ENCODE measurements at places on chromosomes 3 and 15.

GRCh38 chr3:138877226-138877625 is 42.5 kb upstream of the PIK3CB start:
- no peak for DNase-seq

- DNase-seq, result no peak
These were observed 120.8 kb downstream of the FEZF2 start for GRCh38 chr3:62252438-62253157.

- no peak for DNase-seq
These were observed 2.0 kb upstream of the TRIM59 start for GRCh38 chr3:160451602-160452001.

DNA sequence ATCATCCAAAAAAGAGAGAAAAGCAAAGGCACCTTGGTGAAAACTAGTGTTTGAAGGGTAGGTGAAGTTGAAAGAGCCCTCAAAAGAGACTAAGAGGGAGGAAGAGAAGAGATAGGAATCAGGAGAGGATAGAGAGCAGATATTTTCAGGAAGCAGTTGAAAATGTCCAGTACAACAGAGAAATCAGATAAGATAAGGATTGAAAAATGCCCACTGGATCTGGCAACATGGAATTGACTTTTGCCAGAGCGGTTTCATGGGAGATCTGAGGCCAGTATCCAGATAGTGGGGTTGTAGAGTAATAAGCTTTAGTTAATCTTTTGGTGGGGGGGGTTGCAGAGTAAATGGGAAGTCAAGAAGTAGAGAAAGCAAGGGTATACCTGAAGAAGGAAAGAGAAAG is 337.4 kb downstream of the IL5RA start:
- no peak for DNase-seq

- DNase-seq, result no peak
These were observed 78.0 kb downstream of the CHCHD6 start for GRCh38 chr3:126781889-126782491.

DNA sequence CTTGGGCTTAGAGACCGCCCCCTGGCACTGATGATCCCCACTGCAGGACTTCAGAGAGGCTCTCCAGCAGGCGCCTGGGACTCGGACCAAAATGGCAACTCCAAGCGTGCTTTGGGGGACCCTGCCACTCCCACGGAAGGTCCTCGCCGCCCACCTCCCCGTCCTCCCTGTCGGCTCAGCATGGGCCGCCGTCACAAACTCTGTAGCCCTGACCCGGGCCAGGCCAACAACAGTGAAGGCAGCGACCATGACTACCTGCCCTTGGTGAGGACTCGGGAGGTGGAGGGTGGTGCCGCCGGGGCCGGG is 7.7 kb downstream of the ALG3 start:
- DNase-seq, result no peak

- DNase-seq, result no peak
These were observed 55.8 kb upstream of the FAM98B start for GRCh38 chr15:38398134-38398533.

GRCh38 chr15:41982133-41982930 is 10.0 kb upstream of the EHD4 start:
- no peak for DNase-seq

DNA sequence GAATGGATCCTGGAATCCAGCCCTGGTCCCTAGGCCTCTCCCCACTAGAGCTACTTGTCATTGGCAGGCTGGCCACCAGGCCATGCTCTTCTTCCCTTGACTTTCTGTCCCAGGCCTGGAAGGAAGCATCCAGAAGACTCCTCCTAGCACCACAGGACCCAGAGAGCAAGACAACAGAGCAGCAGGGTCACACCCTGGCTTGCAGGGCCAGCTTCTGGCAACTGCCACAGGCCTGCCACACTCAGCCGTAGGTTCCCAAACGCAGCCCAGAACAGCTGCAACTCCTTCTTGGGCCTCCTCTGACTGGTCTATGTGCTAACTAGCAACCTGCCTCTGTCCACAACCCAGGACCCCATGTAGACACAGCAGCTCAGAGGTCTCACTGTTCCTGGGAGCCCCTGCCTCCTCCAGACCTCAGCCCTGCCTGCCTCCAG is 36.8 kb upstream of the RPL32 start:
- DNase-seq, result no peak

DNA sequence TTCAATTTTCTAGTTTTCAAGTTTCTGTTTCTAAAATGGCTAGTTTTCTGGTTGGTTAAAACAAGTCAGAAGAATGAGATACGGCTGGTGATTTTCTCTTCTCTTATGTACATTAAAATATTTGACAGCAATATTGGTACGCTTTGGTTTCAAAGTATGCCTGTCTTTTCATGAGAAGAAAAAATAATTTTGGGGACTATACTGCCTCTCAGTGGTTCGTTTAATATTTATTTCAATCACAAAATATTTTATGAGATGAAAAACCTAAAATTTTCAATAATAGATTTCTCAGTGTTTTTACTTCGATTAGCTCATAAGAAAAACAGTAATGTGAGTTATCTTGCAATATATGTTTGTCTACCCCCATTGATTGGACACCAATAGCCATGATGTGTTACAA is 72.8 kb upstream of the AADACL2 start:
- DNase-seq, result no peak

GRCh38 chr15:85782064-85782463 is 12.7 kb downstream of the KLHL25 start:
- DNase-seq, result no peak

GRCh38 chr3:62585861-62586260 is 212.5 kb upstream of the FEZF2 start:
- no peak for DNase-seq

DNA sequence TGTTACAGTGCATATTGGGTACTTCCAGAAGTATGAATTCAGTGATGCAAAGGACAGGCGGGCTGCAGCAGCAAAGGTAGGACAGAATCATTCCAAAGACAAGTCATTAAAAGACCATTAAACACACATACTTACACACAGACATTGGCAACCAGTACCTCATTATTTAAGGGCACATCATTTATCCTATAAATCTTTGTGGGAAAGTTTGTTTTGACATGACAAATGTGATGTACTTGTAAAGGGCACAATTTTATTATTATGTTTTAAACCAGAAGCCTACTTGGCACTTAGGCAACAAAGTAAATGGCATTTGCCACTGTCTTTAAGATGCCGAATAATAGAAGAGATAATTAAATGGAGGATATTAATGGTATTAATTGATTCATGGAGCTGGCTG is 22.7 kb downstream of the ARIH1 start:
- no peak for DNase-seq

DNA sequence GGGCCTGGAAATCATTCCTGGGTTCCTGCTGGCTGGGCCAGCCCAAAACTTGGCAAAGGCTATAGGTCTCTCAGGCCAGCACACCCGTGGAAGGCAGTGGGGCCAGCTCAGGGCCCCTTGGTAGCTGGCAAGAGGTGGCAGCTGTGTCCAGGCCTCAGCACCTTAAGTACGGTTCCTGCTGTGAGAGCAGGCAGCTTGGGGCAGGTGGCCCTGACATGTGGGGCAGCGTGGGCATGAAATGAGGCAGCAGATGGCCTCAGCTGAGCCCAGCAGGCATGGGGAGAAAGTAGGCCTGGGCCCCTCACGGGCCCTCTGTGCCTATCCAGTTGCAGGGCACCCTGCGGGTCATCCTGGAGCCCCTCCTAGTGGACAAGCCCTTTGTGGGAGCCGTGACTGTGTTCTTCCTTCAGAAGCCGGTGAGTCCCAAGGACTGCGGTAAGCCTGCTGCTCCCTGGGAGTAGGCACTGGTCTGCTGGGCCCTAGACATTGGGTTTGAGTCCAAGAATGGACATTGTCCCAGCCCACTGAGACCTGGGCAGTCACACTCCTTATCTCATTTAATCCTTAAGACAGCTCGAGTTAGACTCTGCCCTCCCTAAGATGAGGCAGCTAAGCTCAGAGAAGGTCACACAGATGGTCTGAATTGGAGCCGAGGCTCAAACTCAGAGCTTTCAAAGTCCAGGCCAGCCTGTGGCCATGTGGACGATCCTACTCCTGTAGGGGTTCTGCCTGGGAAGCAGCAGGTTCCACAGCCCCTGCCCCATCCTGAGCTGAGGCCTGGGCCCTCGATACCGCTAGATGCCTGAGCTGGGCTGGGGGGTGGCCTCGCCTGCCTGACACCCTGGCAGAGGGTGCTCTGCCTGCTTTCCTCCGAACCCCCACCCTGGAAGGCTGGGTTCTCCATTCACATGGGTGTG is 25.5 kb downstream of the ESYT3 start:
- DNase-seq, result no peak

DNA sequence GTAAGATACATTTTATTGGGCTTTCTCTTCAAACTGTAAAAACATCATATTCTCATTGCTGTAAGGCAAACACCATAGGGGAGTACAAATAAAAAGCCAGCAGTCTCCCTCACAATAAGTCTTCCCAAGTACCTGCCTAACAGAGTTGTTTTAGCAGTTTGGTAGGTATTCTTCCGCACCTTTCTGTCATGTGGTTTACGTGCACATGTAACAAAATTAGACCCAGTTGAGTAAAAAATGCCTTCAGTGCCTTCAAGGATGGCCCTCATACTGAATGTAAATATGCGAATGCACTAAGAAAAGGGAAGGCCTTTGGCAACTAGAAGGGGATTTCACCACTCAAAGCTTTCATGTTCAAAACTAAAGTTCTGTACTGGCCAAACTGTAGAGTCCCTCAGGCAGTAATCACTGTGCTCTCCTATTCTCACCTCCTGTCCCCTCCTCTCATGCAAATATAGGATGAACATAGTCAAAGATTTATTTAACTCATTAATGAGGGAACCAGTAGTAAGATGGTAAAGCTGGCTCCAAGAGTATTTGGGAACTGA is 26.4 kb downstream of the USP3 start:
- no peak for DNase-seq

DNA sequence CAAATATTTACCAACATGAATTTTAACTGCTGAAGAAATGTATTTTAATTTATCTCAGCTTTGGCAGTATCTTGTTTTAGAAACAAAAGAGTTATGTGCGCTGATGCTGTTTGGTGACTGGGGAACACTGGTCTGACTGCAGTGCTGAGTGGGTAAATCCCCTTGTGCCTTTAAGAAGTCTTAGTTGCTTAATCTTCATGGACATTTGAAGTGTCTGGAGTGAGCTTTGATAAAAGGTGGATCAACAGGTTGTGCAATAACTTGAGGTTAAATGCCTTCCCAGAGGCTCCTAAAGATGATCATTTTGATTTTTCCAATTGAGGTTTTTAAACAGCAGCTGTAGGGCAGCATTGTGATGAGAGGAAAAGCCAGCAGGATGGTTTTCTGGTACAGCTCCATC is 68.7 kb downstream of the TP63 start:
- no peak for DNase-seq

DNA sequence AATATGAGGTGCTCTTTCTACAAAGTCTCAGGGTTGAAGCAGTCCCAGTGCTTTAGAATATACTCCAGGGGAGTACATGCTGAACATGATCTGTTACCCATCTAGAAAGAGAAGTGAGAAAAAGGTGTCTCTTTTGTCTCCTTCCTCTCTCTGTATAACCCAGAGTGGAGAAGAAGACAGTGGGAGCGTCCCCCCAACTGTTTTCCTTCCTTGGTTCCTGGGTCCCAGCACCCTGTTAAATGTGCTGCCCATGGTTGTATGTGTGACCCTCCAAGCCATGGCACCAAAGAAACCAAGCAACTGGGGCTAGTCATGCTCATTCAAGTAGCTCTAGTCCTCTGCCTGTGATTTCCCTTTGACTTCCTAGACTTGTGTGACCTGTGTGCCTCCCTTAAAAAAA is 683.7 kb downstream of the TBL1XR1 start:
- DNase-seq, result no peak

- DNase-seq, result no peak
These were observed 372.7 kb downstream of the EDEM1 start for GRCh38 chr3:5560199-5560598.

- no peak for DNase-seq
These were observed 57.0 kb downstream of the SRGAP3 start for GRCh38 chr3:9192248-9193025.

DNA sequence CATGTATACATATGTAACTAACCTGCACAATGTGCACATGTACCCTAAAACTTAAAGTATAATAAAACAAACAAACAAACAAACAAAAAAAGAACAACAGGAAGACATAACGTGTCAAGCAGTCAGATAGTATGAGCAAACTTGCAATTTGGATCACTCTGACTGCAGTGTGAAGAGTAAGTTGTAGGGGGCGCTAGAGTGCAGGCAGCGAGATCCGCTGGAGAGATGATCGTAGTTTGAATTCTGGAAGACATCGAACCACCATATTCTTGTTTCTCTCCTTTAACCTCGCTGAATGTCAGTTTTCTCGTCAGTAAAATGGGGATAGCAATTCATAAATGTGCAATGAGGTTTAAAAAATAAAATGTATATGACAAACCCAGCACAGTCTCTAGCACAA is 165.2 kb upstream of the LMCD1 start:
- DNase-seq, result no peak

GRCh38 chr3:6714962-6715361 is 146.0 kb upstream of the GRM7 start:
- no peak for DNase-seq

- no peak for DNase-seq
These were observed 324.5 kb downstream of the TBL1XR1 start for GRCh38 chr3:176872771-176873209.

DNA sequence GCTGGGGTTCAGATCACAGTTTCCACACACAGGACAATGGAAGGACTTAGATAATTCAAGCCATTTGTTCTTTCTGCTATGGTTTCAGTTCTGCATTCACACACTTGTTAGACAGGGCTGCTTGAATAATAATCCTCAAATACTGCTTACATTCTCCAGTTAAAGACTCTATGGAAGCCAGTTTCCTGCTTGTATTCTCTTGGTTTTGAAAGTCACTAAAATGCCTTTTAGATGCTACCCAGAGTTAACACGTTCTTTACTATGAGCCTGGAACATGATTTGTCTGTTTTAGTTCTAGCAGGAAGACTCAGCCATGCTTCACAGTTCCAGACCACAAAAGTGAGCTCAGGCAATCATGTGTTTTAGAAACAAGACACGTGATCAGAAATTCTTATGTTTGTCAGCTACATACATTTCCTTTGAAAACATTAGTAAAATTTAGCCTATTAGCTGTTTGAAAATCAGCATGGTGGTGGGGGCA is 152.4 kb downstream of the LEKR1 start:
- no peak for DNase-seq

GRCh38 chr3:48413611-48414010 is 16.3 kb downstream of the PLXNB1 start:
- DNase-seq, result no peak

GRCh38 chr3:6578526-6578925 is 282.4 kb upstream of the GRM7 start:
- DNase-seq, result no peak

- no peak for DNase-seq
These were observed 41.4 kb downstream of the MRPS25 start for GRCh38 chr3:15023719-15024118.

GRCh38 chr15:73981761-73982221 is 10.3 kb downstream of the STOML1 start:
- DNase-seq, result no peak

- no peak for DNase-seq
These were observed 3.1 kb downstream of the SKOR1 start for GRCh38 chr15:67828278-67828968.
